ENCODE measurements at places on chromosomes 6 and 20.
A peak's percentile ranks its signal among the peaks of the same experiment; 100 is the strongest.

- no peak for DNase-seq
Observed at GRCh38 chr6:147782302-147782701, 273.8 kb downstream of the SAMD5 start.

- no peak for DNase-seq
Observed at GRCh38 chr6:158408552-158409130, 96.4 kb downstream of the TULP4 start.

GRCh38 chr6:142416179-142416578 is 114.4 kb downstream of the ADGRG6 start:
- DNase-seq: no peak

GRCh38 chr20:8573686-8574085 is 441.6 kb downstream of the PLCB1 start:
- no peak for DNase-seq

DNA sequence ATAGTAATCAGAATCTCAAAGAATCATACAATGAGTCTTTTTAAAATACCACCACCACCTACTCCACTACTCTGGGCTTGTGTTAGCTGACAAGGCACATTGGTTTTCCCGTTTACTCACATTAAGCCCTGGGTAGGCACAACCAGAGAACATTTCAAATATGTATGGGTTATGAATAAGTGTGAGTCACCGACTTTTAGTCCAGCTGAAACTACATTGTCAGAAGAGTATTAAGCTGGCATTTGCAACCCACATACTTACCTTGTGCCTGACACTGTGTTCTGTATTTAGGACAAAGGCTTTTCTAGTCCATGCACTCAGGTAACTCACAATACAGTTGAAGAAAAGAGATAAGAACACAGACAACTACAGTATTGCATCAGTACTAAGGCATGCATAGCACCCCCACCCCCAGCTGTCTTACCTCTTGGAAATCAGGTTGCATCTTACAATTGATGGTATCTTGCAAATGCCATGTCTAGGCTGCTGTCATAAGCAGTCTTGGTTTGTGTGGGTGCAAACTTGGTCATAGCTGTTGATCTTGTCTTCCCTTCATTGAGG is 40.3 kb upstream of the AHI1 start:
- no peak for DNase-seq

DNA sequence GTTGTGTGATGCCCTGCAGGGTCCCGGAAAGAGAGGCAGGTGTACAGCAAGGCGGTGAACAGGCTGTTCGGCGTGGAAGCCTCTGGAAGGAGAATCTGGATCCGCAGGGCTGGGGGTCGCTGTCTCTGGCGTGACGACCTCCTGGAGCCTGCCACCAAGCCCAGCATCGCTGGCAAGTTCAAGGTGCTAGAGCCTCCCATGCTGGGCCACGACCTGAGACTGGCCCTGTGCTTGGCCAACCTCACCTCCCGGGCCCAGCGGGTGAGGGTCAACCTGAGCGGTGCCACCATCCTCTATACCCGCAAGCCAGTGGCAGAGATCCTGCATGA is 36.5 kb downstream of the TGM6 start:
- no peak for DNase-seq

- peak; percentile 42 for DNase-seq
Observed at GRCh38 chr20:3744806-3745685, 12.6 kb downstream of the HSPA12B start.

Measured in SK-N-MC (cell line).